Fibroblast of skin of scalp (primary cell): ENCODE measurements at places on chromosomes 4 and X.

DNA sequence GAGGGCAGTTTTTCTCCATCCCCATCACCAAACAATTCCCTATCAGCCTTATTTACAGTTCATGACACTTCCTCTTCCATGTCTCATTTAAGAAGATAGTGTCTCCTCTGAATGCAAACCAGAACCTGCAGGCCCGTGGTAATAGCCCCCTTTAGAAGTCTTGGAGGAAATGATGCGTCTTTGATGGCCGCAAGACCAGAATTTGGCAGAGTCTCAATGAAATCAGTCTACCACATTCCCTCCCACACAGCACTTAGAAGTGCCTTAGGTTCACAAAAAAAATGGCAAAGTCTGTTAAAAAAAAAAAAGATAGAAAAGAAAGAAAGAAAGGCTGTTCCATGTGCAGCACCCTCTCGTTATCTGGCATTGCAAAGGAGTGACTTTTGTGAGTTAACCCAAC is 2.1 kb upstream of the KDR start:
- no peak for DNase-seq

GRCh38 chr4:1080961-1081688 is 32.2 kb downstream of the RNF212 start:
- no peak for DNase-seq

- peak; percentile 36 for DNase-seq
These were observed 113.4 kb downstream of the BCOR start for GRCh38 chrX:39984191-39984956.

- no peak for DNase-seq
These were observed 108.3 kb upstream of the DIAPH2 start for GRCh38 chrX:96576368-96576767.

DNA sequence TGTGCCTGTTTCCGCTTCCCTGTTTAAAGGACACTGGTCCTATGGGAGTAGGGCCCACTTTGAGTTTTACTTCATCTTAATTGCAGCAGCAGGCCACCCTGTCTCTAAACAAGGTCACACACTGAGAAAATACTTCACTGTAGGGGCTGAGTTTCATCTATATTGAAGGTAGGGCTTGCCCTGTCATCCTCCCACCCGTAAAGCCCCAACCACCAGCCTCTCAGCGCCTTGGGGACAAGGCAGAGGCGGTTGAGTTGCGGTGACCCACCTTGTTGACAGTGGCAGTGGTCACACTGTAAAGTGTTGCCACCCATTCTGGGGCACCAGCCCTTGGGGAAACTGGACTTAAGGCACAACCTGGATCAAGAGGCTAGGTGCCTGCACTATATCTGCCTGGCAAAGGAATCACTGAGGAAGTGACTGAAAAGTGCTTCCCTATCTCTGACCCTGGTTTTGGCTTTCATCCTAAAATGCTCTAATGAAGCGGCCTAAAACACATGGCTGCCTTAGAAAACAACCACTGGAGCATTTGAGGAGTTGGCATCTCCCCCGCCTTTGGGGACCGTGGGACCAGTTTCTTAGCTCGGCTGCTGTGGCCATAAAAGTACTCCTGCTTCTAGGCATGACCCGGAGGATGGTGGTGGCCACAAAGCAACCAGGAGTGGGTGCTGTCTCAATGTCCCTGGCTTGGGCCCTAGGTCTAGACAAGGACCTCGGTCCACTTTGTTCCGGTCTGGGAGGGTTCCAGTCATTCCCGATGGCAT is 7.8 kb upstream of the WDR1 start:
- no peak for DNase-seq

GRCh38 chr4:80206521-80207171 is 9.3 kb downstream of the PRDM8 start:
- DNase-seq = no peak

GRCh38 chrX:57211906-57212305 is 74.6 kb upstream of the FAAH2 start:
- DNase-seq = no peak

- peak; percentile 8 for DNase-seq
These were observed 1.1 kb upstream of the RRH start for GRCh38 chr4:109826719-109827118.

GRCh38 chrX:154526901-154527675 is 11.1 kb upstream of the FAM3A start:
- DNase-seq = peak; percentile 76

DNA sequence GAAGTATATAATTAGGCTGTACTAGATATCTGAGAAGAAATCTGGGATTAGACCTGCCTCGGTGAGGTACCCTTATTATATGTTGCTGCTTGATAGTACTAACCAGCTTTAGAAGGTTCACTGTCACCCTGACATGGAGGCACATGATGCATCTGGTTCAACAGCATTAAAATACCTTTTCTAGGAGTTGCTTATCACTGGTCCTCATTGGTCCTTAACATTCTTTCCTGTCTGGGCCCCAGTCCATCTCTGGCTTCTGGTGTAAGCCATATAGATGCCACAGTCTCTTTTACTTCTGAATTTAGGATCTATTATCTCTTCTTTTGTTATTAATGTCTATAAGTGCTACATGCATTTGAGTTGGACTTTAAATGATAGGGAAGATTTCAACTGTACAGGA is 40.2 kb downstream of the GPRIN3 start:
- no peak for DNase-seq

GRCh38 chr4:146110871-146111485 is 64.5 kb upstream of the LSM6 start:
- no peak for DNase-seq

DNA sequence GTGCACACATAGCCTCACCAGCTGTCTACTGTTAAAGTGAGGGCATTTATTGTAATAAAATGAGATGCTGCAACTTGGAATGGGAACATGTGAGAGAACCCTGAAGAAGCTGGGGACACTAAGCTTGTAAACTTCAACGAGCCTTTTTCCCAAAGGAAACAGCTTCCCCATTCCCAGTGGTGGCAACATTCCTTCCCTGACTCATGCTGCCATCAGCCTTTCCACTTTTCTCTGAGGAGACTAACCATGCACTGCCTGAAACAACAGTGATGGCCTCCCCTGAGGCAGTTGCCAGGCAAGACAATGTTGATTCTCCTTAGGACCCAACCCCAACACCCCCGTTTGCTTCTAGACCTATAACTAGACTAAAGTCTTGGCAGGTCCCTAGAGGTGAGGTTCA is 928.3 kb downstream of the GLUD2 start:
- peak; percentile 37 for DNase-seq

DNA sequence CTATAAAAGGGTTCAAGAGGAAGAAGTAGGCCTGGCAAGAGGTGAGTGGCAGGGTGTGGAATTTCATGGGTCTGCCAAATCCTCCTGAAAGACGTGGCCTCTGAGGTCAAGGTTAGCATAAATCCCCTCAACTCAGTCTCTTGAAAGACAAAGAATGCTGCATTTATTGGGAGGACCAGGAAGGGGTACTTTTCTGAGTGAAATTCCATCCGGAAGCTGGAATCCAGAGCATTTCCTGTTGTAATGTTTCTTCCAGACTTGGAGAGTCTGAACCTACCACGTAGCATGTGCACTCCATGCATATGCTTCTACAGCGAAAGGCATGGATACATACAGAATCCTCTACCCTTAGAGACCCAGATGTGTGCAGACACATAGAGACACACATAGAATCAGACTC is 13.4 kb upstream of the FGD1 start:
- peak; percentile 65 for DNase-seq

- DNase-seq = no peak
These were observed 2295.4 kb downstream of the ARAP2 start for GRCh38 chr4:33948921-33949320.

DNA sequence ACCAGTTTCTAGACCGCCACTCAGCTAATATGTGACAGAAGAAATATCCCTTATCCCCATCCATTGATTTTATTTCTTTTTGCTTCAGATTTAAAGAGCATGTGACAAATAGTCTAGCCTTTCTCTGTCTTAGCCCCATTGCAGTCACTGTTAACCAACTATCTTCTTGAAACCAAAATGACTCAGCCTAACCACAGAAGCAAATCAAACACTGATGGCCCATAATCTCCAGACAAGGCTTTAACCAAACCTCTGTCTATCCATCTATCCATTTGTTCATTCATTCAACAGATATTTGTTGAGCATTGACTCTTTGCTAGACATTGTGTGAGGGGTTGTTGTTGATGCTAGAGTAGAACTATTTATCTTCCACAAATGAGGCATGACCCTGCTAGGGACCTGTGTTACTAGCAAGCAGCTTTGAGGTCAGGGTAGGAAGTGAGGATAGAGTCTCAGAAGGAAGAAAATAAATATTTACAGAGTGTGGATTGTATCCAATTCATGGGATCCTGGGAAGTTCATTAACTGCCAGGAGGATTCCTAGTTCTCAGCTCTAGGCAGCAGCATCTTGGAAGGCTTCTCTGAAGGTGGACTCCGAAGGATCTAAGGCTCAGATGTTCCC is 22.5 kb downstream of the HNRNPH2 start:
- DNase-seq = peak; percentile 52

DNA sequence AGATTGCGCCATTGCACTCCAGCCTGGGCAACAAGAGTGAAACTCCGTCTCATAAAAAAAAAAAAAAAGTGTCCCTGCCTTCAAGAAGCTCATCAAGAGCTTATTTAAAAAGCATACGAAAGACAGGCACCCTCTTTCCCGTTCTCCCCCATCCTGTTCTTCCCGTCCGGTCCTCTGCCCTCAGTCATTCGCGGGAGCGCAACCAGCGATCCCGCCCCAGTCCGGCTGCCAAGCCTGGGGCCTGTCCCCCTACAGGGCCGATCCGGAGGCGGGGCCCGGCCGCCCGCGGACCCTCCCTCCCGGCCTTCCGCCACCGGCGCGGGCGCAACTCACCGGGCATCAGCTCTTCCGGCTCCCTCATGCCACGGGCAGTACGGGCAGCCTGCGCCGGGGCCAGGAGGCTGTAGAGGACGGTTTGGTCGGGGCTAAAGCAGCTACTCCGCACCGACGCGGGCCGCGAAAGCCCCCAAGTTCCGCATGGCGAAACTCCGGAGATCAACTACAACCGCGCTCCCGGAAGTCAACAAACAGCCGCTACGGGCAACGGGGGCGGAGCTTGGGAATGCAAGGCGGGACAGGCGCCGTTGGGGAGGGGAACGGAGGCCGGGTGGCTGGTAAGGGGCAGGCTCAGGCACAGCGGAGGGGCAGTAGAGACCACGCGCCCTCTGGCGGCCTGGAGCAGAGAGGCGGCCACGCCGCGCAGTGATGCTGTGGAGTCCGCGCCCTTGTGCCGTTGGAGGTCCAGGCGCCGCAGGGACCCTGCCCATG is at the start of gene RPGR:
Gene RPGR (minus strand): TSS at position 503 of the 768 bp plus-strand sequence. CDS start 142 bp downstream, at position 361.
- DNase-seq = peak; percentile 94

DNA sequence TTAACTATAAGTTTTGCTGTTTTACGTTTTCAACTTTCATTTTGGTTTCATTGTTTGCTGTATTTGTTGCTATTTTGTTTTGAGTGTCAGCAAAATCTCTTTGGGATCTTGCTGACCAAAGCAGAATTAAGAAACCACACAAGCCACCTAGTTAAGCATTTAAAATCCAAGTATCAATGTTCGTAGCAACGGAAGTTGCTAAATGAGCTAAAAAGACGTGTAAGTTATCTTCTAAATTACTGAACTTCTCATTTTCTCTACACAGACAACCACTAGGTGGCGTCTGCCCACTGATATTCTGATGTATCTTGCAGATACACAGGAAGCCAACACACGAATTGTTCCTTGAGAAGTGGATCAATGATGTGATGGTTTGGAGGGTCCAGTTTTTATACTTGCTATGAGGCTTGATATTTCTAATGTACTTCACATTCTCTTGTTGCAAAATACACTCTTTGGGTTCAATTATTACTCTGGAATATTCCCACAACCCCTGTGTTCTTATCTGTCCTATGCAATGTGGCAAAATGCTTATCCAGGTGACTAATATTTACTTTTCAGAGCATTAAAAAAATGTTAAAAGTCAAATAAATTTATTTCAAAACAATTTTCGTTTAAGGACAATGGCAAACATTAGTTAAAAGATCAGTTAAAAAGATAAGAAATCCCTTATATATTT is 250.5 kb downstream of the TECRL start:
- peak; percentile 53 for DNase-seq

DNA sequence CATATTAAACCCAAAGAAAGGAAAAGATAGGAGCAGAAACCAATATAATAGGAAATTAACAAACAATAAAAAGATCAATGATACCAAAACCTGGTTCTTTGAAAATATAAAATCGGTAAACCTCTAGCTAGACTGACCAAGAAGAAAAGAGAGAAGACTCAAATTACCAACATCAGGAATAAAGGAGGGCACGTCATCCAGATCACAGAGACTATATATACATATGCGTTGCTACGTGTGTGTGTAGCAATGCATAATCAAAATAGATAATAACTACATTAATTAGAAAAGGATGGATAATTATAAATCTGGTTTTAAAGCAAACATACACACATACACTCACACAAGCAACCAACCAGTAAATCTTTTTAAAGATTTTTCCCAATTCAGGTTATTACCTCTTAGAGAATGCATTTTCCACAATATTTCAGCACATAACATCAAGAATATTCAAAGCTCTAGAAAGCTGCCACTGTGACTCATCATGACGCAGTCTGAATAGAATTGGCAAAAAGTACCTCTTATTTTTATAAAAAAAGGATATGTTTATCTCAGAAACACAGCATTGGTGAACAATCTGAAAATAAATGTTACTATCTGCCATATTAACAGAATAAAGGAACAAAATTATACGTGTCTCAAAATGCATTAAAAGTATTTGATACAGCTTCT is 41.4 kb upstream of the USP9X start:
- DNase-seq = peak; percentile 38

- no peak for DNase-seq
These were observed 43.4 kb upstream of the SEC24B start for GRCh38 chr4:109390115-109390768.

DNA sequence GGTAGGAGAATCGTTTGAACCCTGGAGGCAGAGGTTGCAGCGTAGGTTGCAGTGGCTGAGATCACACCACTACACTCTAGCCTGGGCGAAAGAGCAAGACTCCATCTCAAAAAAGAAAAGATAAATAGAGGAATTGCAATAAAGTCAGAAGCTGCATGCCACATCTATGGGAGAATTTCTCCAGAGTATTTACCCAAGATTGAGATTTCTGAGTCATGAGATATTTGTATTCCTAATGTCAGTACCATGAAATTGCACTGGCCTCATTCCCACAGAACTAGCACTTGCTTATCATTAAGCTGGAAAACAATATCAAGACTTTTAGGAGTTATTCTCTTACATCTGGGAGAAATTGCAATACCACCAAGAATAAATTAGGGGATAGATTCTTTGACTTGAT is 37.4 kb downstream of the ASIC5 start:
- DNase-seq = peak; percentile 12
